HEK293T (cell line): ENCODE measurements at places on chromosomes 2 and 18.

GRCh38 chr2:201785135-201785534 is 4.4 kb upstream of the ALS2 start:
- no peak for DNase-seq

- no peak for DNase-seq
These were observed 91.5 kb upstream of the TWSG1 start for GRCh38 chr18:9243029-9243428.

GRCh38 chr18:26561769-26562168 is 13.4 kb upstream of the KCTD1 start:
- DNase-seq: no peak

DNA sequence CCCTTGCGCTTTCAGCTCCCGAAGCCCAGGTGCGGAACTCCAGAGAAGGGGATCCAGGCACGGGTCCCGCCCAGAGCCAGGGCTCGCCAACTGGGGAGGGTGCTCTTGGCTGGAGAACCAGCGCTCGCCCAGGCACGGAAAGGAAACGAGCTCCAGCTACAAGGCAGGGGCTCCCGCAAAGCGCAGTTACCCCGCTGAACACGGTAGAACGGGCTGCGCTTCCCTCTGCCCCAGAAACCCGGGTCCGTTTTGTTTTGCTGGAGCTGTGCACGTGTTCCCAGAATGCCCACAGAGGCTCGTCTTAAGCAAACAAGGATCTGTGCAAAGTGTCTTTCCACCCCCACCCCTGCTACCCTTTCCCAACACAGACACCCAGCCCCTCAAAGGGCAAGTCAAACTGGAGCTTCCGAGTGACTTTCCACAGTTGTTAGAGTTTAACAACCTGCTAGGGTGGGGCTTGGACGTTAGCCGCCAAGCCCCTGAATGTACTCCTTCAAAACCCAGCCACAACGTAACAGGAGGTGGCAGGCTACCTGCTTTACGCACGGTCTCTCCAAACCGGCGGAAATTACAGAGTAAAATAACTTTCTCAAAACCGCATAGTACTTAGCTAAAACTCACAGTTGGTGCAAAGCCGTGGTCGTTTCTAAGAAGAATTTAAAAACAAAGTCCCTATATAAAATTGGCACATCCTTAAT is 775 bp downstream of the RNF125 start:
- DNase-seq: peak; percentile 67

DNA sequence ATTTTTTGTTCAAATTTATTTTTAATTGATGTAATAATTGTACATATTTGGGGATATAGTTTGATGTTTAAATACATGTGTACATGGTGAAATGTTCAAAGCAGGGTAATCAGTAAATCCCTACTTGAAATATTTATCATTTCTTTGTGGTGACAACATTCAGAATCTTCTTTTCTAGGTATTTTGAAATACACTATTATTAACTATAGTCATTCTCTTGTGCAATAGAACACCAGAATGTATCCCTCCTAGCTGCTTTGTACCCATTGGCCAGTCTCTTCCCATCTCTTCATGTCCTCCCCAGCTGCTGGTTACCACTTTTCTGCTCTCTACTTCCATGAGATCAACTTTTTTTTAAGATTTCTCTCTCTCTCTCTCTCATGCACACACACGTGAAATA is 126.5 kb downstream of the ZNF407 start:
- DNase-seq: no peak

- DNase-seq: no peak
These were observed 6.5 kb downstream of the DIPK1C start for GRCh38 chr18:74450626-74451025.

DNA sequence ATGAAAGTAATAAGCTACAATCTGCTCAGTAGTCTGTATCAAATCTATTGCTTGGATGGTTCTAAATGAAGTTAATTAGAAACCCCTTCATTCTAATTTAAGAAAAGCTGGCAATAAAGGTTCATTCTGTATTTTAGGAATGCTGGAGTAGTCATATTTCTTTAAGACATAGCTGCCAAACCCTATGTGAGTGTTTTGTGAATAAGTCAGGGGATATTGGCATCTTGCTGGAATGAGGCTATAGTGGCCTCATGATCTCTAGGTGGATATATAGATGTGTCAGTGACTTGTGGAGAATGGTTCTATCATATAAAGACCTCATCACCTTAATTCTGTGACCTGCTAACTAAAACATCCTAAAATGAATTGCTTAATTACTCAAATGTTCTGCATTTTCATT is 196.3 kb downstream of the PDE1A start:
- no peak for DNase-seq

GRCh38 chr2:127218812-127219170 is 1.3 kb downstream of the CYP27C1 start:
- DNase-seq: no peak

- DNase-seq: no peak
These were observed 5.7 kb downstream of the PPP1R1C start for GRCh38 chr2:181991171-181991885.

GRCh38 chr2:219344751-219345430 is 12.3 kb upstream of the RESP18 start:
- DNase-seq: no peak

DNA sequence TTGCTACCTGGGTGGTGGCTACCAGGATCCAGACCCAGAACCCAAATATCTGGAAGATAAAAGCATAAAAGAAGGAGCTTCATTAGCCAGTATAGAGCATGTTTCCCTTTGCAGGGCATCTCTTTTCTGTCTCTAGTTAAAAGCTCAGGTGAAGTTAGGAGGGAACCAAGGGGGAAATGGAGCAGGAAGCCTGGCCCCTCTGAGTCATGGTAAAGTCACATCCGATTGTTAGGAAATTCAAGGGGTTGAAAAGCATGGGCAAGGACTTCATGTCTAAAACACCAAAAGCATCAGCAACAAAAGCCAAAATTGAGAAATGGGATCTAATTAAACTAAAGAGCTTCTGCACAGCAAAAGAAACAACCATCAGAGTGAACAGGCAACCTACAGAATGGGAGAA is 126.9 kb downstream of the RPIA start:
- no peak for DNase-seq

GRCh38 chr2:189848276-189848675 is 64.0 kb downstream of the PMS1 start:
- DNase-seq: no peak

DNA sequence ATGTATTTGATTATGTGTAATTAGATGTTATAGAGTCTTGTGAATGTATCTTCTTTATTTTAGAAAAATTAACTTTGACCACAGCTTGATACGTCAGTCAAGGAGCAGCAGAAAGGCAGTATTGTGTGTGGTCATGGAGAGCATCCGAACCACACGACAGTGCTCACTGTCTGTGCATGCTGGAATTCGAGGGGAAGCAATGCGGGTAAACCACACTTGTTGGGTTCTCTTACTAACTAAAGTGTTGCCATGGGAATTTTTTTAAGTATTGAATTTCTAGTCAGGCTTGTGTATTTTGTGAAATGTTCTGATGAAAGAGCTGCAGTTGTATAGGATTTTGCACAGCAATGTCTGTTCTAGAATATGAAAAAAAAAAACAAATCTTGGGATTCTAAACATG is 4.8 kb downstream of the PJVK start:
- no peak for DNase-seq

DNA sequence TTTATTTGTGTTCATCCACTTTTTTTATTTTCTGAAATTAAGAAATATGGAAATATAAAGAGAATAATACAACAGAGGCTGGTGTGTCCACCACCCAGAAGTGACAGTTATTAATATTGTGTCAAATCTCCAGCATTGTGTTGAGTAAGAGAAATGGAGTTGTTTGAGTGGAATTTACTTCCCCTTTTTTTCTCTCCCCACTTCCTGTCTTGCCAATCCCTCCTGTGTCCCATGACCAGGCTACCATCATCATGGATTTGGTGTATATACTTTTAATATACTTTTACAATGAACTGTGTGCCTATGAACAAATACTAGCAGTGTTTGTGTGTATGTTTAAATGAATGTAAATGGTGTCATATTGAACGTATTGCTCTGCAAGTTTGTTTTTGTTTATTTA is 276.9 kb upstream of the SKOR2 start:
- DNase-seq: no peak

- DNase-seq: no peak
These were observed 32.1 kb downstream of the RPRD1A start for GRCh38 chr18:36035253-36035652.

- DNase-seq: peak; percentile 65
These were observed 24.4 kb downstream of the ZNF892 start for GRCh38 chr2:95231723-95232122.

- DNase-seq: no peak
These were observed 8.7 kb downstream of the RAB12 start for GRCh38 chr18:8617907-8618306.

DNA sequence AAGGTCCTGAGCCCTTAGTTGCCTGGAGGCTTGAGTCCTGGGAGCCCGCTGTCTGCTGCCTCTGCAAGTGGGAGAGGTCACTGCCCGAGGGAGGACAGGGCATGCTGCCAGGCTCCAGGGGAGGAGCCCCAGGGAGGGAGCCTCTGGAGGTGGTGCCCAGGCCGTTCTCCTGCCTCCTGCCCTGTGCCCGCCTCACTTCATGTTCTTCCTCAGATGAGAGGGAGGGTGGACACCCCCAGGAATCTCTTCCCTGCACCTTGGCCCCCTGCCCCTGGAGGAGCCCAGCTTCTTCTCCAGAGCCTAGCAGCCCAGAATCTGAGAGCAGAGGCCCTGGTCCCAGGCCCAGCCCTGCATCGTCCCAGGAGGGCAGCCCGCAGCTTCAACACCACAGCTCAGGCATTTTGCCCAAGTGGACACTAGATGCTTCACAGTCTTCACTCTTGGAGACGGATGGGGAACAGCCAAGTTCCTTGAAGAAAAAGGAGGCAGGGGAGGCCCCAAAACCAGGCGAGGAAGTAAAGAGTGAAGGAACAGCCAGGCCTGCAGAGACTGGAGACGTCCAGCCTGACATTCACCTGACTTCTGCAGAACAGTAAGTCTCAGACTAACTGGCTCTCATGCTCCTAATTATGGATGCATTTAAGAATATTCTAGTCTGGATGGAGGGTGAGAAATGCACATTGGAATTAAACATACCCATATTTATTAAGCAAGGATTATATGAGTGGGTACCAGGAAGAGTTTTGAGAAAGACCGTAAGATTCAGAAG is 12.1 kb downstream of the PSD4 start:
- DNase-seq: no peak

DNA sequence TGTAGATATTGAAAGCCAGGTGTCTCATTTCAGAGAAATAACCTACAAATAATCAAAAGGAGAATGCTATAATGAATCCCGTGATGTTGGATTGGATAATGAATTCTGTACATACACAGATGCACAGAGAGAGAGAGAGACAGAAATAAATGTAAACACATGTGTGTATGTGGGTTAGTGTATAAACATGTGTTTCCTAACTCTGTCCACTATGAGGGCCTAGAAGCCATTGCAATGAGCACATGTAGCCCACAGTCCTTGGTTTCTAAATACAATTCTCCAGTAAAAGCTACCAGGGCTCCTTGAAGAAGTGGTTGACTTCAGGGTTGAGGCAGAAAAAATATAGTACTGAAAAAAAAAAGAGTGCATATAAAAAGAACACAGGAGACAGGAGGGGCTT is 109.5 kb downstream of the INHBB start:
- DNase-seq: no peak

DNA sequence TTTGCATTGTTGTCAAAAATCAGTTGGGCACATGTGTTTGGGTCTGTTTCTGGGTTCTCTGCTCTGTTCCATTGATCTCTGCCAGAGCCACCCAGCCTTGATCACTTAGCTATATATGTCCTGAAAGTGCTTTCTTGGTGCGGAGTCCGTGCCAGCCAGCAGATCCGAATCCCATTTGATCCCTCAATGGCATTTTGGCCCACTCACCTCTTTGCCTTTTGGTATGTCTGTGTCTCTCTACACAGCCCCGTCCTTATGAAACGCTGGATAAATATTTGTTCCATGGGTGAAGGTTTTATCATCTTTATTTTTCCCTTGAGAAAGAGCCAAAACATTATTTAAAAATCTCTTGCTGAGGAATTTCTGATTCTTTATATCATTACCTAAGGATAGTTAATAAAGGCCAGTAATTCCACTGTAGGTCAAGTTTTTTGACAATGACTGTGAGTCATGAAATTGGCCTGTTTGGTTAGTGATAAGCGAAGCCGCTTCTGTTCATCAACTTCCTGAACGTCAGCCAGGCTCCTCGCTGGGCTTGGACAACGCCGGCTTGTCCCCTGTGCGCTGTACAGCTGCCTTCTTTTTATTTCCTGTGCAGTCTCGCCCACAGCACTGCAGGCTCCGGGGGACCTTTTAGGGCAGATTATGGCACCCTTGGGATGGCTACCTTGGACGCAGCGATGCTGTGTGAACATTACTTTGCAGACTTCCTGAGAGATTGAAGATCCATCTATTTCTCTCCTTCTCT is 24.9 kb downstream of the MTCL1 start:
- peak; percentile 28 for DNase-seq

- DNase-seq: no peak
These were observed 22.6 kb downstream of the CROCC2 start for GRCh38 chr2:240928476-240929363.

- no peak for DNase-seq
These were observed 3.1 kb downstream of the ATOH8 start for GRCh38 chr2:85756822-85757435.
